ENCODE measurements at places on chromosomes 13 and 19. TPM values are rescaled to one million over a fixed set of nuclear protein-coding genes. Genes with fewer than 3 reads are reported as not detected.

The LILRB3 gene
- polyA plus RNA-seq, result 4.9 TPM

The DIRAS1 gene
- 2.1 TPM for polyA plus RNA-seq

The TMEM38A gene
- 3.1 TPM for polyA plus RNA-seq

The NEK3 gene
- polyA plus RNA-seq, result 14.8 TPM

DNA sequence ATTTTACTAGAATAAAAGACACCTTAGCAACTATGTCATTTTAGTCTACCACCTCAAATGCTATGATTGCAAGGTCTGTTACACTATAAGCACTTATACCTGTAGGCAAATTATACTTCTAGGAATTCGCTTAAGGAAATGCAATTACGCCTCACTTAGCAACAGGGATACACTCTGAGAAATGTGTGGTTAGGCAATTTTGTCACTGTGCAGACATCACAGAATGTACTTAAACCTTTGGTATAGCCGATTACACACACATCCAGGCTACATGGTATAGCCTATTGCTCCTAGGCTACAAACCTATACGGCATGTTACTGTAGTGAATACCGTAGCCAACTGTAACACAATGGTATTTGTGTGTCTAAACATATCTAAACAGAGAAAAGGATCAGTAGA is 30.0 kb upstream of the ZNF573 start:
- no peak for DNase-seq

DNA sequence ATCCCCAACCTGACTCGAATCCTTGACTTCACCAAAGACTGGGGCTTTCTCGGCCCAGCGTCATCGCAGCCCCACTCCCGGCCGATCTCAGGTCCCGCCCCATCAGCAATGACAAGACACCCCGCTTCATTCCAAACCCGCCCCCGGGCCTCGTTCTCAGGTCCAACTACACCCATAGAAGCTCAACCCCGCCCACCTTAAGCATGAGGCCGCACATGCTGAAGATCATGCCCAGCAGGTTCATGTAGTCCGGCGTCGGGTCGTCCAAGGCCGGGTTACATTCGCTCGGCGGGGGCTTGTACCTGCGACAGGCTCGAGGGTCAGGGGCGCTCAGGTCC is 2.3 kb downstream of the WDR83 start:
- peak; percentile 55 for DNase-seq

DNA sequence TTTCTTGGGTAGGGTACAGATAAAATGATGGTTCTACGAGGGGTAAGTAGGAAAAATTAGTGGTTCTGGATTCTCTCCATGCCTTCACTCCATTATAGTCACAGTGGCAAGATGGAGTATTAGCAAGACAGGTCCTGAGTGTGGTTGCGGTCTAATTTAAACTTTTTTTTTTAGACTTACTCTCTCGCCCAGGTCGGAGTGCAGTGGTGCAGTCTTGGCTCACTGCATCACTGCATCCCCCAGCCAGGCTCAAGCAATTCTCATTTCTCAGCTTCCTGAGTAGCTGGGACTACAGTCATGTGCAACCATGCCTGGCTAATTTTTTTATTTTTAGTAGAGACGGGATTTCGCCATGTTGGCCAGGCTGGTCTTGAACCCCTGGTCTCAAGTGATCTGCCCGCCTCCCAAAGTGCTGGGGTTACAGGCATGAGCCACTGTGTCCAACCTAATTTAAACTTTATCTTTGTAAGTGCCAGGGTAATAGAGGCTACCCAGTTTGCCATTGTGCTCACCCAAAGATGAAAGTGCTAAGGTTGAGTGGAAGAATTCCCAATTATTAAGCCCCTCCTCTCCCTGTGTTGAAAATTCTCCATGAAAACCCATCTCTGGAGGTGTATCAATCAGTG is 135.6 kb downstream of the TM9SF2 start:
- no peak for DNase-seq

GRCh38 chr19:13132471-13133180 is 14.6 kb downstream of the NACC1 start:
- no peak for DNase-seq

DNA sequence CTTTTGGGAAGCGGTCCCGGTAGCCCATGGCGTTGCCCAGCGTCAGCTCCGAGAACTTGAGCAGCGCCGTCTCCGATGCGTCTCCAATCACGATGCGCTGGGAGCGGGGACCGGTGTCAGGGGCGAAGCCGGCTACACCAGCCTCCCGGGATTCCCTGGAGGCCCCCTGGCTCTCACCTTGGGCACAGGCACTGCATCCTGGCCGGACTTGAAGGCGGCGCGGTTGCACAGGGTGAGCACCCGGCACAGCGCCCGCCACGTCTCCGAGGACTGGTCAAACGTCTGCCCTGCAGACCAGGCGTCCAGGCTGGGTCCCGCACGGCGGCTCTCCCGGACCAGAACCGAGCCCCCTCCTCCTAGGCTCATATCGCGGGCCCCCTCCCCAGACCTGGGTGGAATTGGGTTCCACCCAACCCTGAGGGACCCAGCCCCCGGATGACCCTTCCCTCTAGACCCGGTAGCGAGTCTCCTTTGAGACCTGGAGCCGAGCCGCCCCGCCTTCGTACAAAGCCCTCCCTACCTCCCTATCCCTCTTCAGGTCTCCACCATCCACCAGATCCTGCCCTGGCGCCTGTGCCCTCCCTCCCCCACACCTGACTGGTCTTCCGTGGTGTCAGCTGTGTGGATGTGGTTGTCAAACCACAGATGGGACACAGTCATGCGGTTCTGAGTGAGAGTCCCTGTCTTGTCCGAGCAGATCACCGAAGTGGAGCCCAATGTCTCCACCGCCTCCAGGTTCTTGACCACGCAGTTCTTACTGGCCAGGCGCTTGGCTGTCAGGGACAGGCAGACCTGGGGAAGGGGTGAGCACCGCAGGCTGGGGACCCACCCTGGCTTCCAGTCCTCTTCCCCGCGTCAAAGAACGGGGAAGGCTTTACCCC is 4.8 kb downstream of the ATP4A start:
- DNase-seq, result no peak

GRCh38 chr19:41735071-41735600 is 20.2 kb upstream of the CEACAM6 start:
- no peak for DNase-seq

DNA sequence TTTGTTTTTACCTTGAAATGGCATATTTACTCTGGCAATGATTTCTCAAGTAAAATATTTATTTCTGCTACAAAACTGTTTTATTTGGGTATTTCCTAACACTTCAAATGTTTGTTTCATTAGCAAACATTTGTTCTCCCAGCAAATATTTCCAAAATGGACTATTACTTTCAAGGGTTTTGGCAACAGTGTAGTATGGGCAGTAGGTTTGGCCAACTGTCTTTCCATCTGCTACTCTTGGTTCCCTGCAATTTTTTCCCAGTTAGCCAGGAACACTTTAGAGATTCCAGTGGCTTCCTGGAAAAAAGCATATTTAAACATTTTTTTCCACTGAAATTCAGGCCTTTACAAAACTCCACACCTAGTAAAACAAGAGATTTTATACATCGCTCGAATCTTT is 466.6 kb downstream of the SLITRK6 start:
- DNase-seq, result no peak

DNA sequence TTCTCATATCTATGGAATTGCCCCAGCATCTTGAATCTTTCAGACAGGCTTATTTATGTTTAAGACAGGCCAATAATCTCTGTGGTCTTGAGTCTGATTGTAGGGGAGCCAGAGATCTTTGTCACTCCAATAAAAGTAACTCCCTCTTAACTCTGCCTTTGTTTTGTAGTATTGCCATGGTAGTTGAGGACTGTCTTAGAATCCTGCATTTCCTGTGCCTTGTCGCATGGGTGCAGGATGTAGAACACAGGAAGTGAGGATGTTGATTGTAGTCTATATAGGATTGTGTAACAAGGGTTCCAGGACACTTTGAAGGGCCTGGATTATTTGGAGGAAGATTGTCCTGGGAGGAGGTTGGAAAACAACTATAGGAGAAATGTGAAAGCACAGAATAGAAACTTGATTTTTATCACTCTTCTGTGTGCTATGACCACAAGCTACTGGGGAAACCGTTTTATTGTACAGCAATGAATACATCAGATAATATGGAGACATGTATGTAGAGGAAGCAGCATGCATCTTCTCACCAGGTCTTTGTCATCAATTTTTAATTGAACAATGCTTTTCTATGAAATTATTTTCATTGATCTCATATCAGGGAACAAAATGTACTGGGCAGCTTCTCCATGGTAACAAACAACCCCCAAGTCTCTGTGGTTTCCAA is 411.7 kb downstream of the FGF9 start:
- DNase-seq, result no peak

GRCh38 chr19:29485293-29485692 is 40.5 kb upstream of the VSTM2B start:
- no peak for DNase-seq

DNA sequence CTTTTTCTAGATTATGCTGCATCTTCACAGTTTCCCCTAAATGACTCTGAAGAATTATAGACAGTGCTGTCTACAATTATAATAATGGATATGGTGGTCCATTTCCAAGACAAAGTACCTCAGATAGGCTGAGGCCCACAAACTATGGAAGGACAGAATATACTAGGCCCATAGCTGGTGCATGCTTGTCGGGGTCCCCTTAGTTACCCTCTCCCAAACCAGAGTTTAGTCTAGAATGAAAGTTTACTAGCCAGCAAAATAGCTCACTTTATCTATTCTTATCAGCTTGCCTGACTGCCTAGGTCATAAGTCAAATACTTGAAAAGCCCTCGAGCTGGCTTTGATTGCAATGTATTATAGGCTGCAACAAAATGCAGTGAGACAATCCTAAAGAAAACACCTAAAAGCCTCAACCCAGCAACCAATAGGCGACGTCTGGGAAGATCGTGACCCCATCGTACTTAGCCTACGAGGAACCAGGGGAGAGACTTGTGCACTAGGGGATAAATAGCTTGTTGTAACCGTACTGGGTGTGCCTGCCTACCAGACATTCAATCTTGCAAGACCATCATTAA is 785 bp upstream of the IGFL2 start:
- no peak for DNase-seq

GRCh38 chr19:1508507-1508856 is 4.3 kb downstream of the ADAMTSL5 start:
- no peak for DNase-seq

DNA sequence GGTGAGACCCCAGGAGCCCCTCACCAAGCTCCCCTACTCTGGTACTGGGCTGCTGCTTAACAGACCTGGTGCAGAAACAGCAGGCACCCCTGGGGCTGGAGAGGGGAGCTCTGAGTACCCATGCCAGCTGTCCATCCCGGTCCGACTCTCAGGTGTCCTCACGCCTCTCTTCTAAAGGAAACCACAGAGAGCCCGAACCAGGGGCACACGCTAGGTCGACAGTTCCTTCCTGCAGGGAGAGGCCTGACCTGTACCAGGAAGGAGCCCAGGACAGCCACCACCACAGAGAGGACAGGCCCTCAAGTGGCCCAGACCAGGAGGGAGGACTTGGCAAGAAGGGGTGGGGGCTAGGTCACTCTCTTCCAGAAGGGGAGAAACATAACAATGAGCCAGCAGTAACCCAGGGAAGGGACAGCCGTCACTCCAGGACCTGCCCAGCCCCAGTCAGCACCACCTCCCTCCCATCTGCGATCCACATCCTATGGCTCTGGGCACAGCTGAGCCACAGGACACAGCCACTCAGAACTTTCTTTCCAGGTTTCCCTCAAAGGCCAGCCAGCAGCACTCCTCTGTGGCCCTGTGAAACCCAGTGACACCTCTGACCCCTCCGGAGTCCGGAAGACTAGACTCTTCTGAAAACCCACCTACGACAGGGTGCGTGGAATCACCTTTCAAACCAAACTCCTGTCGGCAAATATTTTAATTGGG is 13.0 kb upstream of the SLC35E1 start:
- no peak for DNase-seq

DNA sequence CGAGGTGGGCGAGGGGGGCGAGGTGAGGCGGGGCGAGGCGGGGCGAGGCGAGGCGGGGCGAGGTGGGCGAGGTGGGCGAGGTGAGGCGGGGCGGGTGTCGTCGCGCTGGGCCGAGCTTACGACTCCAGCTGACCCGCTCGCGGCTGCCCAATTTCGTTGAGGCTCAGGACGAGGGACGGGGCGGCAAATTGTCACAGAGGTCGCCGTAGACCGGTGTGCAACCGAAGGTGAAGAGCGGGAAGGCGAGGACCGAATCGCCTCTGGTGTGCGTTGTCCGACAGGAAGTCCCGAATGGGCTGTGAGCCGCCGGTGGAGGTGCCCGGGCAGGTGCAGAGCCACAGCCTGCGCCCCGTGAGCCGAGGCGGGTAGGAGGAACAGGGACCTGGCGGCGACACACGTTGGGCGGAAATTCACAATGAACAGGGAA is at the start of gene LACC1:
TSS of gene LACC1 (plus strand) at position 150 of the 427 bp plus-strand sequence. CDS start 1,082 bp downstream, outside the sequence.
- peak; percentile 44 for DNase-seq

GRCh38 chr13:48492470-48493065 is 40.3 kb downstream of the RCBTB2 start:
- DNase-seq, result peak; percentile 69

DNA sequence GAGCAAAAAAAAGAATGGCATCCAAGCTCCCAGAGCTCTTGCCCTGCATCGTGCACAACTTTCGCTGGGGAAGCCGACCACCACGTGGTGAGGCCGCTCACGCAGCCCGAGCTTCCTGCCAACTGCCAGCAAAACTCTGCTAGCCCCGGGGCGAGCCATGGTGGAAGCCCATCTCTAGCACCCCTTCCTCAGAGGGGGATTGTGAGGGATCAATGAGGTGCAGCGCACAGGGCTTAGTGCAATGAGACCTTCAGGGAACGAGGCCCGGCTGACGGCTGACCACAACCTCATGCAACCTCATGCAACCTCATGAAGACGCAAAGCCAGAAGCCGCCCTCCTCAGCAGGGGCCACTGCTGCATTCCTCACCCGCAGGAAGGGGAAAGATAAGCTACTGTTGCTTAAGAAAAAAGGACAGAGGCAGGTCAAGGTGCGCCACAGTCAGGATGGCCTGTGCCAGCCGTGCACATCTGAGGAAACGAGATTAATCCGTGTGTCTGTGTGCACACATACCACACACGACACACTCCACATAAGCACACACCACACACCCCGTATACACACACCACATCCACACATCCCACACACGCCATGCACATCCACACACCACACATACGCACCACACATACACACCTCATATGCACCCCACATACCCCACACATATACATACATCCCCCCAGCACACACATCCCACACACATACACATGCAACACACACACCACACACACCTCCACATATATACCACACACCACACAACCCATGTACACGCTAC is 9.6 kb downstream of the HSPBP1 start:
- DNase-seq, result no peak

- no peak for DNase-seq
These were observed 1684.2 kb upstream of the SLC10A2 start for GRCh38 chr13:104750377-104750776.

- no peak for DNase-seq
These were observed 161.8 kb upstream of the SERP2 start for GRCh38 chr13:44211704-44212346.

DNA sequence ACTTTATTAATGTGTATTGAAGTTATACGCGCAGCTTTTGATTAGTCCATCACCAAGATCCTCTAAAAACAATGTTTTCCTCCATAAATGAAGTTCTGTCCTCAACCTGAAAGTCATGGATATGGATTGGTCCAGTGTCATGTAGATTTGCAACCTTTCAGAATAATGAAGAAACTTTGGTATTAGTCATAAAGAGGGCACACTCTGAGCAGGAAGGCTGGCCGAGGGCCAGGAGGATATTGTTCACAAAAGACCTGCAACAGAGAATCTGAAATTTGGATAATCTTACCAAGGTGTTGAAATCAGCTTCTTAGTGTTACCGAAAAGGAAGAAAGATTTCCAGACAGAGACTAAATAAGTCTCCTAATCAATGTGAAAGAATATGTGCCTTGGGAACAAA is 20.7 kb downstream of the CLDN10 start:
- DNase-seq, result no peak

GRCh38 chr13:20798027-20798426 is 24.3 kb upstream of the EEF1AKMT1 start:
- DNase-seq, result no peak

Measured in ovary (tissue), 10 donors.